ENCODE measurements at places on chromosomes 3 and 15.
A peak's percentile ranks its signal among the peaks of the same experiment; 100 is the strongest.

DNA sequence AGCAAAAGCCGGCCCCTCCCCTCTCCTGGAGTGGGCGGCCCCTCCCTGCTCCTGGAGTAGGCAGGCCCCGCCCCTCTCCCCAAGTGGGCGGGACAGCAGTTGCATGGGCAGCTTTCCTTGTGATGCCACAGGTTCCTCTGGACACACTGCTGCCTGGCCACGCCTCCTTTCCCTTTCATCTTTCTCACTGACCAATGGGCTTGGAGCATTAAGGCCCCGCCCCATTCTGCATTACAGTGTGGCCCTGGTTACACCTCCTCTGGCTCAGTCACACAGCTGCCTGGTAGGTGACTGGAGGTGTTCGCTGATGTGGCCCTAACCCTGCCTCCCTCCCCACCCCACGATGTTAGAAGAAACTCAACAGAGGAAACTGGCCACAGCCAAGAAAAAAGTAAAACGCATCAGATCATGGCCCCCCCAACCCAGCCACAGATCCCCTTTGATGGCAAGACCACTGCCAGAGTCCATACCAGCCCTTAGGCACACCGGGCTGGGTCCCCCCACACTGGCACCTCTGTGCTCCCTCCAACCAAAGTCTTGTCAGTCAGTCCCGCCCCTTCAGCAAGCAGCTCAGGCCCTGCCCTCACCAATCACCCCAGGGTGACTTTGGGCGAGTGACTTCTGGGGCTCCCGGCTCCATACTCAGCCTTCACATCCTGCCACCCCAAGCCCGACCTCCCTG lies 84.3 kb downstream of the ADAMTS7 start:
- H3K27me3 ChIP-seq, result peaks cover 7% of the 10 kb centered on the region
- no peak for DNase-seq
- no peak overlapping the region for H3K4me3 ChIP-seq
- no peak overlapping the region for H3K27ac ChIP-seq
- H3K4me1 ChIP-seq, result no peaks in the 10 kb centered on the region
- no peaks in the 10 kb centered on the region for H3K36me3 ChIP-seq

DNA sequence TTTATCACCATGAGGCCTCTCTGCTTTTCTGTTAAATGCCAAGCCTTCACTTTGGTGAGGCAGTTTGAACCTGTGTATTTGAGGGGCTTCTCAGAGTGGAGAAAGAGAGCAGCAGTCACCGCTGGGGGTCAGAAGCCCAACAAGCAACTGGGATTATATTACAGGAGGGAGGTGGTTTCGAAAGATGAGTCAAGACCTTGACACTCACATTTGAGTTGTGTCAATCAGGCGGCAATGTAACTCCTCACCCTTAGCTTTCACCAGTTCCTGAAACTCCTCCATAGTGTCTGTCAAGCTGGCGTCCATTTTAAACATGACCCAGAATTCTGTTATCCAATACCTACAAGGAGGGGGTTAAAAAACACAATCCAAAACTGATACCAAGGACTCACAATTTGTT lies 46.5 kb downstream of the RASGRP1 start:
- H3K27ac ChIP-seq, result peak overlapping the region; percentile 72
- no peak overlapping the region for H3K4me3 ChIP-seq
- no peak for DNase-seq
- H3K36me3 ChIP-seq, result peaks cover 73% of the 10 kb centered on the region

DNA sequence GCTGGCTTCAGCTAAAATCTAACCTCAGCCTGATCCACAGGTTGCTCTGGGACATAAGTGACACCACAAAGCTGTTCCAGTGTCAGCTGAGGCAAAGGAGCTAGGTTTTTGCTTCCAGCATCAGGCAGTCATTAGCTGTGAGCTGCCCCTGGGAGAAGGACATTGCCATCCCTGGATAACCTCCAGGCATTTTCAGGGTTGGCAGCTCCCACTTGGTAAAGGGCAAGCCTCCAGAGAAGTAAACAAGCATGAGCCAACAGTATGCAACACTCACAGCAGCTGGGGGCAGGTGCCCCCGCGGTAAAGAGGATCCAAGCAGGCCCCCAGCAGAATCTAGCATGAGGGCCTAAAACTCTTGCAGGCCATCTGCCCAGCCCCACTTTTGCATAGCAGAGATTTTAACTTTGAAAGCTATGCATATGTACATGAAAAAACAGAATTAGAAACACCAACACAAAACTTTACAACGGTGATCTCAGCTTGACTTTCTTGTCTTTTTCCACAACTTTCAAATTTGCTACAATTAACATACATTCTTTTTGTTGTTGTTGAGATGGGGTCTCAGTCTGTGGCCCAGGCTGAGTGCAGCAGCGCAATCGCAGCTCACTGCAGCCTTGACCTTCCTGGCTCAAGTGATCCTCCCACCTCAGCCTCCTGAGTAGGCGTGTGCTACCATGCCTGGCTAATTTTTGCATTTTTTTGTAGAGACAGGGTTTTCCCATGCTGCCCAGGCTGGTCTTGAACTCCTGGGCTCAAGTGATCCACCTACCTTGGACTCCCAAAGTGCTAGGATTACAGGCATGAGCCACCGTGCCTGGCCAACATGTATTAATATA lies 83.8 kb upstream of the TPM1 start:
- no peaks in the 10 kb centered on the region for H3K4me1 ChIP-seq
- H3K36me3 ChIP-seq, result no peaks in the 10 kb centered on the region
- DNase-seq, result no peak
- no peak overlapping the region for H3K4me3 ChIP-seq
- no peak overlapping the region for H3K27ac ChIP-seq

DNA sequence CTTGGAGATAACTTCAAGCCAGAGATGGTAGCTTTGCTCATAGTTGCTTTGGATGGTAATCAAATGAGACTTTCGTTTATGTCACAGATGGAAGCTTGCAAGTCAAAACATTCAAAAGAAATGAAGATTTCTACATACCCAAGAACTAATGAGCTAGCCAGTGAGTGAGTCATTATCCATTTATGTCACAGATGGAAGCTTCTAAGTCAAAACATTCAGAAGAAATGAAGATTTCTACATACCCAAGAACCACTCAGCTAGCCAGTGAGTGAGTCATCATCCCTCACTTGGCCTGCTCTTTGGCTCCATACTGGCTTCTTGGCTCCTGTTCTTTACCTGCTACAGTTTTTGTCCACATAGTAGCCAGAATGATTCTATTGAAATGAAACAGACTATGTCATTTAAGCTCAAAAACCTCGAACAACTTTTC lies 559.8 kb upstream of the CBLB start:
- DNase-seq, result no peak
- no peaks in the 10 kb centered on the region for H3K27me3 ChIP-seq
- peaks cover 44% of the 10 kb centered on the region for H3K4me1 ChIP-seq
- peaks cover 12% of the 10 kb centered on the region for H3K36me3 ChIP-seq
- H3K4me3 ChIP-seq, result no peak overlapping the region

GRCh38 chr3:117531078-117531767 lies 821.6 kb downstream of the TUSC7 start:
- no peaks in the 10 kb centered on the region for H3K4me1 ChIP-seq
- no peaks in the 10 kb centered on the region for H3K27me3 ChIP-seq
- DNase-seq, result no peak
- H3K4me3 ChIP-seq, result no peak overlapping the region

DNA sequence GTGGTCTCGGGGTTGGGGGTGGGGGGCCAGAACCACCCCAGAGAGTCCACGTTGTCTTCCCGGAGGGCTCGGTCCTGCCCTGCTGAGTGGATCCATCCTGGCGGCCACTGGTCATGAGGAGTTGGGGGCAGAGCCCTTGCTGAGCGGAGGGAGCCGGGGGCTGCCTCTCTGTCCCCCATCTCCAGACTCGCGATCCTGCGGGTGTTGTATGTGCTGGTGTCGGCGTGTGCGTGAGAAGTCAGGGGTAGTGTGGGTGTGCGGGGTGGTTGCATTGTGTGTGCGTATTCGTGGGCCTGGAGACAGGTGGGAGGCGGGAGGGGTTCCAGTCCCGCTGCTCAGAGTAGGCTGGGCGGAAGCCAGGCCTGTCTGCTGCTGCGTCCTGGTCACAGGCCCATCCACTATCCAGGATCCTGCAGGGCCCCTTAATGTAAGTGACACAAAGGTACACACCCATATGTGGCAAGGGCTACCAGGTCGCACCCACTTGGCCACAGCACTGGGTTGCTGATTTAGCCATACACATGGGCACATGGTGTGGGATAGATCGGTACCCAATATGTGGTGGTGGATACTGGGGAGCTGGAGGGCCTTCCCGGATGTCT lies 30.7 kb downstream of the NBEAL2 start:
- peaks cover 44% of the 10 kb centered on the region for H3K36me3 ChIP-seq
- H3K4me1 ChIP-seq, result no peaks in the 10 kb centered on the region
- DNase-seq, result no peak

Data from activated T-helper 2 cell treated with anti-CD3 and anti-CD28 coated beads, Interferon-gamma antibody, Interleukin-2, Interleukin-4, amounts not matched to agents 10 μg/mL and 5 μg/mL and 100 μg/mL, durations not matched to agents 14 hours and 24 hours and 36 hours (primary cell).